T follicular helper cell (primary cell): ENCODE measurements at places on chromosomes 7 and 10.

GRCh38 chr7:45595809-45596664 lies 21.9 kb downstream of the ADCY1 start:
- DNase-seq = no peak

- peak; percentile 49 for DNase-seq
These were observed 7.9 kb downstream of the CPED1 start for GRCh38 chr7:120996333-120996987.

DNA sequence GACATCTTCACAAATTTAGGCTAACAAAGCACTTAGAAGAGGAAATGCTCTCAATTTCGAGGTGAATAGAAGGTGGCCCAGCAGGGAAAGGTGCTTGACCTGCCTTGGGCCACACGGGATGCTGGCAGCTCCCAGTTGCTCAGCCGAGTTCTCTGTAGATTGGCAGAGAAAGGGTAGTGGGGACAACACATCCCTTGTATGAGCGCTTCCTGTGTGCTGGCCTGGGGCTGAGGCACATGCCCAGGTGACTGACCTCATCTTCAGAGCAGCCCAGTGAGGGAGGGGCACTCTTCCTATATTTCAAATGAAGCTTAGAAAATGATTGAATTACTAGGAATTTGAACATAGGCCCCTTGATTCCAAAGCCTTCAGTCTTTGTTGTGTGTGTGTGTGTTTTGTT lies 20.2 kb downstream of the BAG3 start:
- no peak for DNase-seq

DNA sequence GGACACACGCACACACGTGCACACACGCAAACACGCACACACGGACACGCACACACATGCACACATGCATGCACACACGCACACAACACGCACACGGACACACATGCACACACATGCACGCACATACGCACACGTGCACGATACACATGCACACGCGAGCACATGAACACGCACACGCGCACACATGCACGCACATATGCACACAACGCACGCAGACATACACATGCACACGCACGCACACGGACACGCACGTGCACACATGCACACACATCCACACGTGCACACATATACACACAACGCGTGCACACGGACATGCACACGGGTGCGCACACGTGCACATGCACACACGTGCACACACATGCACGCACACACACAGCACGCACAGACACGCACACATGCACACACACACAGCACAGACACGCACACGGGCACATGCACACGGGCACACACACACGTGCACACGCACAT lies 17.3 kb upstream of the GPER1 start:
- no peak for DNase-seq

GRCh38 chr10:31739711-31740110 lies 188.9 kb downstream of the ARHGAP12 start:
- DNase-seq = no peak

- DNase-seq = no peak
These were observed 31.4 kb downstream of the RPA3 start for GRCh38 chr7:7686811-7687508.

GRCh38 chr7:87473986-87474385 lies 1.5 kb downstream of the ABCB4 start:
- DNase-seq = no peak

DNA sequence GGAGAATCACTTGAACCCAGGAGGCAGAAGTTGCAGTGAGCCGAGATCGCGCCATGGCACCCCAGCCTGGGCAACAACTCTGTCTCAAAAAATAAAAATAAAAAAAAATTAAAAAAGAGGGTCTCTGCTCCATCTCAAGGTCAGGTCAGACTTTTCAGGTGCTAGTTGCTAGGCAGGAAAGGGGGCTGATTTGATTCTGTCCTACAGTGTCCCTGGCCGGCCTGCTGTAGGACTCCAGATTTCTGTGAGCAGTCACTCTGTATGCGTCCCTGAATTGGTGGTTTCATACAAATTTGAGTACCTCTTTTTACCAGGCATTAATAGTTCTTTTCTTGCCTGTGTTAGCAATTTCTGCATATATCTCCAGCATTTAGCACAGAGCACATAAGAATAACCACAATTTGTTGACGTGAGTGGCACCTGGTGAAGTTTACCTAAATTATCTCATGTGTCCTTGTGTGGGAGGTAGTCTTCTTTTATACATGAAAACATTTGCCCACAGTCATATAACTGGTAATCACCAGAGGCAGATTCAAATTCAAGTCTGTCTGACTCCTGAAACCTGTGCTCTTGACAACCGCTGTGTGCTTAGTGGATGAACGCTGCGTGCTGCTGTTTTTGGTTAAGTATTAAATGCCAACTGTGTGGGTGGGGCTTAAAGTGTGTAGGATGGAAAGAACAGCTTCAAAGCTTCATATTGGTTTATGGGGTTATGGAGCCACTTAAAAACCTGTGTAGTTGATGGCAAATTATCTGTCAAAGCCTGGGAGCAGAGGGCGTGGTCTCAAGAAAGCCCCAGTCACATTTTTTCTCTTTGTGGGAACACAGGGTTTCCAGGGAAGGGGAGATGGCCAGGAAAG lies 3.2 kb upstream of the ZNF775 start:
- DNase-seq = no peak

- DNase-seq = no peak
These were observed 225.0 kb upstream of the NPY start for GRCh38 chr7:24058953-24059352.

GRCh38 chr10:10193848-10194247 lies 823.8 kb upstream of the CELF2 start:
- no peak for DNase-seq
